HAP-1 (cell line): ENCODE measurements at places on chromosomes 7 and 10.

GRCh38 chr7:17769918-17770317 lies 170.4 kb downstream of the SNX13 start:
- DNase-seq = peak; percentile 85

DNA sequence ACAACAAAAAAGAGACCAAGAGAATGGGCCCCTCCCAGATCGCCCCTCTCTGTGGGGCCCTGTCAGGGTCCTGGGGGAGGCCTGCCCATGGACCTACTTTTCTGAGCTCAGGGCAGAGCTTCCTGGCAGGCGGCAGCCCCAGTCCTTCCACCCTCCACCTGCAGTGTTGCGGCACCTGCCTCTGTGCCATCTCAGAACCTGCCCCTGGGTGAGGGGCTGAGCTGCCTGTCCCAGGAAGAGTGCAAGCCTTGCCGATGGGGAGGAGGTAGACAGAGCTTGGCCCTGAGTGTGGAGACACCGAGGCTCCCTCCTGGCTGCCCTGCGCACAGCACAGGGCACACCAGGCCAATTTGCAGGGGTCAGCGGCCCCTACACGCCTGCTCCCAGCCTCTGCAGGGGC lies 67.5 kb downstream of the UNCX start:
- DNase-seq = no peak

DNA sequence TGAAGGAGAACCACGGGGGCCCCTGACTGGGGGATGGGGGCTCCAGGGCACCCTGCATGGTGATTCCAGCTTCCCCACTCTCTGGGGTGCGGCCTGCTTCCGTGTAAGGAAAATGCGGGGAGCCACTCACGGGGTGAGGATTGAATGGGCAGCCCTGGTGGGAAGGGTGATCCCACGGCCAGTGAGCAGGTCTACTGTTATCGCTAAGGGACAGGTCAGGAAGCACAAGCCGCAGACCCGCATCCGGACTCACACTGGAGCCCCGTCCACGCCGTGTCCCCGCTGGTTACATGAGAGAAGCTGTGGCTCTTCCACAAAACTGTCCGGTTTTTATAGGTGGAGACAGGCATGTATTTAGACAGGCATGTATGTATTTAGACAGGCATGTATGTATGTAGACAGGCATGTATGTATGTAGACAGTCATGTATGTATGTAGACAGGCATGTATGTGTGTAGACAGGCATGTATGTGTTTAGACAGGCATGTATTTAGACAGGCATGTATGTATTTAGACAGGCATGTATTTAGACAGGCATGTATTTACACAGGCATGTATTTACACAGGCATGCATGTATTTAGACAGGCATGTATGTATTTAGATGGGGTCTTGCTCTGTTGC lies 5.7 kb downstream of the PSMG3 start:
- no peak for DNase-seq

DNA sequence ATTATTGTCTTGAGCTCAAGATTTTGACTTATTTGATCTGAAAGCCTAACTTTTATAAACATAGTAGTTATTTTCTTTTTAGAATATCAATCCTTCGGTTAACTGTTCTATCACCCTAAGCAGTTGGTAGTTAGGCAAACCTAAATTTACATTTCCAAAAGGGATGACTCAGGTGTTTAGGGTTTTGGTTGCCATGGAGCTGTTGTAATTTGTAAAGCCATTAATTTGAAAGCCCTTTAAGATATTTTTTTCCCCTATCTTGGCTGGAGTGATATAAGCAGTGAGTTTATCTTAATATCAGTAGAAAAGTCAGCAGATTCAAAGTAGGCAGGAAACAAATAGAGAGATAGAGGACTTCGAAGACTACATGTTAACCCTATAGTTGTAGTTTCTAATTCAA lies 1472.6 kb upstream of the CELF2 start:
- no peak for DNase-seq

GRCh38 chr7:44080686-44081265 lies 1.6 kb downstream of the POLM start:
- no peak for DNase-seq

- DNase-seq = no peak
Measured at GRCh38 chr7:130393101-130393561, 12.8 kb downstream of the CPA1 start.

DNA sequence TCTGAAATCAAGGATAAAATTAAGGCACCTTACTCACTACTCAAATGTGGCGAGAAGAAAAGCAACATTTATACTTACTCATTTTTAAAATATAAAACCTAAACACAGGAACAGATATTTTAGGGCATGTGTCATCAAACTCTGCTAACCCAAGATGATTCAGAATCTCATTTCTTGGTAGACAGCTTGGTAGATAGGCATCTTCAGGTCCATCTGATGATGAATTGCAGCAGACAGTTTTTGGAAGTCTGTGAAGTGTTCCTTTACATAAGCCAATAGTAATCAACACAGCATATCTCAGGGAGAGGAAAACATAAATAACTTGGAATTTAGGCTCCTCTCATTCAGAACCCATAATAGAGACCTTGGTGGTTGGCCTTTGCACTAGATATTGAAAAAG lies 3.4 kb downstream of the HIPK2 start:
- DNase-seq = no peak

- no peak for DNase-seq
Measured at GRCh38 chr10:14806318-14806717, 31.5 kb downstream of the CDNF start.

- DNase-seq = peak; percentile 70
Measured at GRCh38 chr7:12490107-12490688, 80.3 kb upstream of the SCIN start.

DNA sequence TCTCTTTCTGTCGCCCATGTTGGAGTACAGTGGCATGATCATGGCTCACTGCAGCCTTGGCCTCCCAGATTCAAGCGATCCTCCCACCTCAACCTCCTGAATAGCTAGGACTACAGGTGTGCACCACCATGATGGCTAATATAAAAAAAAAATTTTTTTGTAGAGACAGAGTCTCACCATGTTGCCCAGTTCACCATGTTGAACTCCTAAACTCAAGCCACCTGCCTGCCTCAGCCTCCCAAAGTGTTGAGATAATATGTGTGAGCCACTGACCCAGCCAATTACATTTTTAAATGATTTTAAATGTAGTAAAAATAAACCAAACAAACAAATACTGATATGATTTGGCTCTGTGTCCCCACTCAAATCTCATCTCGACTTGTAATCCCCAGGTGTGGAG lies 101.7 kb upstream of the LEP start:
- no peak for DNase-seq

DNA sequence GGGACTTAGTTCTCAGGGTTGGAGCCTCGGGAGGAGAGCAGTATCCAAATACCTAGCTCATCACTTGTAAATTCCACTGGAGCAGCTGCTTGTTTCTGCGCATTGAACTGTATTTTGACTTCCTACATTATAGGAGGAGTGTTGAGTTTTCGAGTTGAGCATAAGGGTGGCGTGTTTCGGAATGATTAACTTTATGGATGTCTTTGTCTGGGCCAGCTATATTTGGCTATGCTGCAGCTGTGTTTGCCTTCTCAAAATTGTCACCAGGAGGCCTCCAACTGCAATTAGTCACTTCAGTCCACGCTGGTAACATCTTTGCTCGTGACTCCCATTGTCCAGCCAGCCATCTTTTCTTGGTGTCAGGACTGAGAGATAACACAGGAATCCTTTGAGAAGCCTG lies 9.1 kb downstream of the CELF2 start:
- DNase-seq = no peak

- no peak for DNase-seq
Measured at GRCh38 chr7:98880485-98880884, 2.2 kb downstream of the TRRAP start.
